ENCODE measurements at places on chromosomes 5 and 9.

- no peak for DNase-seq
These were observed 103.5 kb upstream of the EQTN start for GRCh38 chr9:27400334-27400880.

GRCh38 chr5:31867219-31867618, 228.3 kb downstream of the PDZD2 start:
- no peak for DNase-seq

DNA sequence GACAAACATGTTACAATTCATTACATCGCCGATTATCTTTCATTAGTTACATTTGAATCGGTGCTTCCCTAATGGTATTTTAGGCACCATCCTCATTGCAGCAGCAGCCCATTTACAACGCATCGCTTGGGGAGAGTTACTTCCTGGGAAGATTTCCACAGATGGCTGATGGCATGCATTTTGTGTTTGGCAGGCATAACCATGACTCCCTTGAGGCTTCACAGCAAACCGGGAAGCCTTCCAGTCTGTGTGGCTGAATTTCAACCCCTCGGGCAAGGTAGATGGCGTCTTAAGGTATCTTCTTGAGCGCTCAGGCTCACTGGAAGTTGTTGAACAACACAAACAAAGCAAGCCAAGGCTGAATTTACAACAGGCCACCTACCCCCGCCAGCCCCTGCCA, 1.6 kb upstream of the DNAH5 start:
- DNase-seq = no peak

GRCh38 chr5:89095341-89095740, 212.4 kb upstream of the MEF2C start:
- no peak for DNase-seq

DNA sequence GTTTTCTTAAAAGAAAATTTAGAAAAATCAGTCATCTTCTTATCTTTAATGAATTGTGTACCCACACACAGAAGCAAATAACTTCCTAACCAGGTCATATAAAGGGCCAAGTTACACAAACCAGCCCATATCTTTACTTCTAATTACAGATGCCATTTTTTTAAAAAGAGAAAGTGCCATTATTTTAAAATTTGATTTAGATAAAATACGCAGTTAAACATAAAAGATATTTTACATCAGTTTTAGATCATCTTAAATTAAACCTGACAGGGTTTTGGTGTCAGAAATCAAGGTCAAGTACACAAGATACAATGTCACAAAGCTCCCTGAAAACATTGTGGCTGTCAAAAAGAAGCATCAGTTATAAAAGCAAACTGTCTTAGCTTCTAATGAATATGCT, 129.4 kb downstream of the GNA14 start:
- DNase-seq = no peak

Data from stimulated activated CD8-positive, alpha-beta memory T cell treated with anti-CD3 and anti-CD28 coated beads, Interleukin-2, amount 100 ng/mL, for 1 hour (primary cell).